ENCODE measurements at places on chromosomes 4 and X.

DNA sequence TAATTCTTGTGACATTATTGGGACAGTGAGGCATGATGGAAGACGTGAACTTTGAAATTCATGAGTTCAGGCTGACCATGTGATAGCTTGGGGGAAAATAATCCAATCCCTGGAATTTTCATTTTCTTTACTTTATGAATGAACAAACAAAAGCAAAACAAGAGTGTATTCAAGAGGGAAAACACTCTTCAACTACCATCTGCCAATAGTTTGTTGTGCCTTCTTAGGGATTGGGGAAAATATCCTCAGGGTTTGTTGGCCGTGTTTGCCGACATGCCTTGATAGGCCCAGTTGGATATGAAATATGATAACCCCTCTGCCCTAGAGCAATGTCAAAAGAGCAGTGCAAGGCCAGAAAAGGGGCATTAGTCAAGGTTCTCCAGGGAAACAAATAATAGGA is 80.8 kb upstream of the CLNK start:
- DNase-seq: no peak

DNA sequence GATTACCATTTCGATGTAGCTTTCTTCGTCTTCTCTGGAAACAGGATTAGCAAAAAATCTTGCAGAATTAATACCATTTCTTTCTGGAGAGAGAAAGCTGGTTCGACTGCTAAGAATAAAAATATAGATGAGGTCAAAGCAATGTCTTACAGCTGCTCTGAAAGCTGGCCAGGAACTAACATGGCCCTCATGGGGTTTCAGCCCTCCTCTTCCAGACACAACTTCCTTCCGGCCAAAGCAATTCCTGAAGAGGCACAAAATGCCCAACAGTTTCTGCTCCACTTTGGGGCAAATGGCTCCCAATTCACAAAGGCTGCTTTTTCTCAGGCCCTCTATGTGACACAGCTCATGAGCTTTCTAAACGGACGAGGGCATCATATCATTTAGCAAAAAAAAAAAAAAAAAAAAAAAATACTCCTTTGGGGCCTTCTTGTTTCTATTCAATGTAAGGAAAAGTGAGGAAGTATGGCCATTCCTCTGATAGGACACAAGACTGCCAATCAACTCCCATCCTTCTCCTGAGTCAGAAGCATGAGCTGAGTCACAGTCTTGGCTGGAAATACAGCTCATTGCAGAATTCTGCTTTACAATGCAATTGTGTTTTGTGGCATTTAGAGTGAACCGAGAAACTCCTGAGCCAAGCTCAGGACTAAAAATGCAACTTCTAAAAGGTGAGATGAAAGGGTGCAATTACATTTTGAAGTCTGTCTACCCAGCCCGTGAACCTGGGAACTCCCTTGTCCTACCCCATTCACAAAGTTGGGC is 42.7 kb upstream of the CTAG2 start:
- DNase-seq: no peak

DNA sequence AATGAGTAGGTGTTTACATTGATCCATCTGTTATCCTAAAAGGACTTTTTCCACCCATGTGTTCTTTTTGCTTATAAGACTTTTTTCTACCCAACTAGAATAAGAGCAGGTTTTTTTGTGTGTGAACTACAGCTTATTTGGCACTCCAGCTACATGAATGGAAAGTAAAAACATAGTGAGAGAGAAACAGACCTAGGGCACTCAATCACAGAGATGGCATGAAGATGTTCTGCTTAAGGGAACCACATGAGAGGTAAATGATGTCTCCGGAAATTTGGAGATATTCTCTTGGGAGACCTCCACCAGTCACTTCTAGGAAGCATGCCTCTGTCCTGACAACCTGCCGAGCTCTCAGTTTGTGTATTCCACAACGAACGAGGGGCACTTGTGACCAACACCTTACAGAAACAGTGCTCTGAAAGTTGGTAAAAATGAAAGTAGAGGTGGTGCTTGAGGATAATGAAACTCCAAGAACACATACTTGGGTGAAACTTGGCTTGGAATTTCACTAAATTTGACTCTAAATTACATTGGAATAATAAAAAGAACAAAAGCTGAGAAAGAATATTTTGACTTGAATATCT is 788.4 kb upstream of the GALNTL6 start:
- DNase-seq: no peak

- DNase-seq: no peak
Measured at GRCh38 chr4:101103381-101104142, 243.8 kb downstream of the PPP3CA start.

GRCh38 chrX:104864296-104864695 is 298.3 kb downstream of the IL1RAPL2 start:
- DNase-seq: no peak

- DNase-seq: peak; percentile 41
Measured at GRCh38 chrX:101619364-101619763, 1.6 kb upstream of the ARMCX6 start.

DNA sequence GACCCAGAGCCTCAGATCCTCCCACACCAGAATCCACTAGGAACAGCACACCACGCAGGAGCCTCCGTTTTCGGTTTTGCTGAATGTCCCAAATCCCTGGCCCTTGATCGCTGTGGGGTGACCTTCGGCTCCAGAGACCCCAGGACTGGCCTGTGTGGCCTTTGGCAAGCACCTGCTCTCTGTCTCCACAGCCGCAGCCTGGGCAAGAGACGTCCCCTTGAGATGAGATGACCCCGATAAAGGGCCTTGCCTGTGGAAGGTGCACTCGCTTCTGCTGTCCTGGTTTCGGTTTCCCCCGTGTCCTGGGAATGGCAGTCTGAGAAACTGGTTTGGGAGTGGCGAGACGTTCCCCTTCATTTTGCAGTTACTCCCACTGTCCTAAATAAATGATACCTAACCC is 9.6 kb downstream of the PSAPL1 start:
- DNase-seq: no peak

DNA sequence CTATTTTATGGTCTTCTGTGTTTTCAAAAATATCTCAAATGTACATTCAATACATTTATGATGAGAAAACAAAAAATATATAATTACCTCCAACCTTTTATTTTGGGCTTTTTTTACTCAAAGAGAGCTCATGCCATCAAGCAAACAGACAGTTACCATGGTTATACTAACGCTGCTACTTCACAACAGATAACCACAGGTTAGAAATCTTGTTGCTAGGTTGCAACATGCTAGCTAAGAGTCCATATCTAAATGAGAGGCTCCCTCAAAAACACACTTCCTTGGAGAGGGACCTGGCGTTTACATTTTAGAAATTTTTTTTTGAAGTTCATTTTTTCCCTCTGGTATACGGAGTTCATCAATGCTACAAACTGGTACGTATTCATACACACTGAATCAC is 44.3 kb downstream of the TBC1D9 start:
- no peak for DNase-seq

DNA sequence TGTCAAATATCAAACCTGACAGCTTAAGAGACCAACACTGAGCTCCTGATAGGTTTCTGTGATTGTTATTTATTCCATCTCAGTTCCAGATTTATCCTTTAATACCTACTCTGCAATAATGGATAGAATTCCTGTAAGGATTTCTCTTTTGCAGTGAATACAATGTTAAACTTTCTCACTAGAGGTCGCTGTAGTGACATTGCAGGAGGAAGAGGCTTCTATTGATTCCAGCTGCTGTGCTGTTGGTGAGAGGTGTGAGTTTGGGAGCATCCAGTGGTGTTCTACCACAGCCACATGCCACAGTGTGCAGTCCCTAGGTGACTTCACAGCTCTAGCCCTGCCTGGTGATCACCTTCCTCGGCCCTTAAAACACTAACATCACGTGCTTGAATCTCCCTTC is 34.6 kb upstream of the DCAF8L2 start:
- no peak for DNase-seq
